ENCODE measurements at places on chromosomes 7 and 10.

DNA sequence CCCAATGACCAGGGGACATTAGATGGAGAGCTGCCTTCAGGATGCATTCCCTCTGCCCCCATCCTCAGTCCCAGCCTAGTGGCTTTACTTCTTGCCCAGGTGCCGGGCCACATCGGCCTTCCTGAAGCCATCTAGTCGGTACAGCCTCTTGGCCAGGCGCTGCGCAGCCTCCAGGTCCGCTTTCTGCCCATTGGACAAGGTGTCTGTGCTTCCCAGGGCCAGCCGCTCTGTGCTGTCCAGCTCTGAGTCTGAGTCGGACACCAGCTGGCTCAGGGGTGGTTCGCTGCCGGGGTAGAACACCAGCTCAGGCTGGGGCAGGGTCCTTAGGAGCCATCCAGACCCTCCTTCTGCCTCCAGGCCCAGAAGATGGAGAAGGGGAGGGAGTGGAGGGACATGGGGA, 6.3 kb downstream of the PSD start:
- no peak overlapping the region for H3K27ac ChIP-seq
- H3K4me3 ChIP-seq, result no peak overlapping the region
- peaks cover 16% of the 10 kb centered on the region for H3K27me3 ChIP-seq
- no peak for DNase-seq

DNA sequence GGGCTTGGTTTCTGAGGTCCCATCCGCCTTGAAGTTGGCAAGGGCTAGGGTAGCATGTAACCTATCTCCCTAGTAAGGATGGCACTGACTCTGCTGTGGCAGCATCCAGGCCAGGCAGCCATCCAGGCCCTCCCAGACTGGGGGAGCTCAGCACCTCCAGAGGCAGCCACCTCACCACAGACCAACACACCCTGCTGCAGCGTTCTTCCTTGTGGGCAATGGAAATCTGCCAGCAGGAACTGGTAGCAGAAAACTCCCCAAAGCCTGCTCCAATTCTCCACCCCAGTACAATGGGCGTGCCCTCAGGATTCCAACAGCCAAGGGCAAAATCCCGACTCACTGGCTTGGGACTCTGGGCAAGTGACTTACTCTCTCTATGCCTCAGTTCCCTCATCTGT, 27.5 kb downstream of the DLG5 start:
- H3K27ac ChIP-seq, result no peak overlapping the region
- DNase-seq, result no peak
- peaks cover 6% of the 10 kb centered on the region for H3K4me1 ChIP-seq
- H3K4me3 ChIP-seq, result no peak overlapping the region
- H3K36me3 ChIP-seq, result no peaks in the 10 kb centered on the region
- H3K27me3 ChIP-seq, result no peaks in the 10 kb centered on the region

DNA sequence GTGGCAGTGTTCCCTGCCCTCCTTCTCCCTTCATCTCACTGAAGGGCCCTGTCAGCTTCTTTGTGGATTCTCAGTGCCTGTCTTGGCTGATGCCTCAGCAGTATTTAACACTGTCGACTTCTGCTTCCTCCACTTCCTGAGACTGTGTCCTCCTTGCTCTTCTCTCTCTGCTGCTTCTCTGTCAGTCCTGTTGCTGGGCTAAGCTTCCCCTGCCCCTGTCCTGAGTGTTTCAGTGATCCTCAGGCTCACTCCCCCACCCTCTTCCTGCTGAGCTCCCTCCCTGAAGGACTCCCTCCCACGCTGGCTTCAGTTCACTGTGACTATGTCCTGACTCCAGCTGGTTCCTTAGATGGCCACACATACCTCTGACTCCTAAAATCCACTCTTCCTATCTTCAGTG, 64.9 kb downstream of the CREM start:
- no peaks in the 10 kb centered on the region for H3K27me3 ChIP-seq
- H3K36me3 ChIP-seq, result no peaks in the 10 kb centered on the region
- H3K4me1 ChIP-seq, result no peaks in the 10 kb centered on the region

DNA sequence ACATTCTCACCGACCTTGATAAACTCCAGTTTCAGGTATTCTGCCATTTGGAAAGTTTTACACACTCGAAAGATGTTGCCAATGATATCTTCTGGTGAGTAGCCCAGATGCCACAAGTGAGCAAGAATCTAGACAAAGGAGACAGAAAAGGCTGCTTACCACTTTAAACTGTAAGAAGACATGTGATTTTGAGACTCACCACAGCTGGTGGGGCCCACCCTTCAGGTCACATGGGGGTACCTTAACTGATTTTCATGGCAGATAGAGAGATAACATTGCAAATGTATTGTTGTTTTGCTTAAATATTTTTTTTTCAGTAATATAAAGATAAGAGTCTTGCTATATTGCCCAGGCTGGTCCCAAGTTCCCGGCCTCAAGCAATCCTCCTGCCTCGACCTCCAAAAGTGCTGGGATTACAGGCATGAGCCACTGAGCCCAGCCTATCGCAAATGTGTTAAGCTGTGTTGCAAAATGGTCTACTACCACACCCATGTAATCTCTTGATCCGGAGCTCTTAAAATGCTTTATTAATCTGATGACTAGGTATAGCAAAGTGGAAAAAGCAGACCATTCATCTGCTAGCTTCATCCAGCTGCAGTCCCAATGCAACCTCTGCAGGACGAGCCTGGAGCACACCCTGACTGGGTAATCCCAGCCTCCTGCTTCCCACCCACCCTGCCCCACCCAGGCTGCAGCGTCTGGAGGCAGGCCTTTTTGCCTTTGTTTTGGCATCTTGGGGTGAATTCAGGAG, 18.5 kb downstream of the RFC2 start:
- DNase-seq, result no peak
- no peak overlapping the region for H3K27ac ChIP-seq
- H3K27me3 ChIP-seq, result no peaks in the 10 kb centered on the region
- H3K36me3 ChIP-seq, result peaks cover 61% of the 10 kb centered on the region

GRCh38 chr10:82680608-82681007, 805.6 kb downstream of the NRG3 start:
- DNase-seq, result no peak
- no peaks in the 10 kb centered on the region for H3K4me1 ChIP-seq
- no peaks in the 10 kb centered on the region for H3K36me3 ChIP-seq
- no peaks in the 10 kb centered on the region for H3K27me3 ChIP-seq

DNA sequence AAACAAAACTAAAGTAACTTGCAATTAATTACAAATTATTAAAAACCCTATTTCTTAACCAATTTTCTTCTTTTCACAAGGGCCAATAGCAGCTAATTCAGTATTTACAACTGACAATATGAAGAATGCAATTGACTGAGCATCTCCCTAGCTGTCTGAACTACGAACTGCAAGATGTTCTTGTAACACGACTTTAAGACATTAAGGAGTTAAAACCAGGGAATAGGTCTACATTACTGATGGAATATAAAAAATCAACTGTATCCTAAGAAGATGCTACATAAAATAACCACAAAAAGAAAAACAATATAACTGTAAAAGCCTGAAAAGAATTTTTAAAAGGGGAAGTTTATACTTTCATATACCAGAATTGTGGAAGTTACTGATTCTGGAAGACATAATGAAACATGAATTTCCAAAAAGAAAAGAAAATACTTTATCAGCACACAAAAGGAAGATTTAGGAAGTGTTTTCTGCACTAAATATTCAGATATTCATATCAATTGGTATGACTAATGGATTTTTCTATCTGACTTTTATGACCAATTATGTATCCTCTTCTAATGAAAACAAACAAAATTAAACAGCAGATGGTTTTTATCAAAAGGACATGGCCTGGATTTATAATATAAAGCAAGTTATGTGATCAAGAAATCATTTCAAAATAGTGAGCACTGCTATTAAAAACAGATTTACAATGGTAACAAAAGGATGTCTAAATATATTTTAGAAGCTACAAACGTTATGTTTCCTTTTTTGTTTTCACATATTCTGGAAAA, 1.6 kb downstream of the GPR22 start:
- no peak for DNase-seq
- no peak overlapping the region for H3K27ac ChIP-seq
- H3K4me1 ChIP-seq, result no peaks in the 10 kb centered on the region
- H3K4me3 ChIP-seq, result no peak overlapping the region
- no peaks in the 10 kb centered on the region for H3K36me3 ChIP-seq

GRCh38 chr7:96285579-96285978, 36.3 kb downstream of the SLC25A13 start:
- no peaks in the 10 kb centered on the region for H3K36me3 ChIP-seq
- H3K27ac ChIP-seq, result no peak overlapping the region
- no peaks in the 10 kb centered on the region for H3K27me3 ChIP-seq
- no peak for DNase-seq
- H3K4me1 ChIP-seq, result 0 out of 2 replicates have a peak, but pooled peaks cover 1% of the 10 kb centered on the region
- H3K4me3 ChIP-seq, result no peak overlapping the region

- DNase-seq, result no peak
- no peaks in the 10 kb centered on the region for H3K36me3 ChIP-seq
- H3K27ac ChIP-seq, result no peak overlapping the region
- H3K4me1 ChIP-seq, result no peaks in the 10 kb centered on the region
- H3K27me3 ChIP-seq, result no peaks in the 10 kb centered on the region
Measured at GRCh38 chr10:109126541-109126940, 796.8 kb downstream of the XPNPEP1 start.

DNA sequence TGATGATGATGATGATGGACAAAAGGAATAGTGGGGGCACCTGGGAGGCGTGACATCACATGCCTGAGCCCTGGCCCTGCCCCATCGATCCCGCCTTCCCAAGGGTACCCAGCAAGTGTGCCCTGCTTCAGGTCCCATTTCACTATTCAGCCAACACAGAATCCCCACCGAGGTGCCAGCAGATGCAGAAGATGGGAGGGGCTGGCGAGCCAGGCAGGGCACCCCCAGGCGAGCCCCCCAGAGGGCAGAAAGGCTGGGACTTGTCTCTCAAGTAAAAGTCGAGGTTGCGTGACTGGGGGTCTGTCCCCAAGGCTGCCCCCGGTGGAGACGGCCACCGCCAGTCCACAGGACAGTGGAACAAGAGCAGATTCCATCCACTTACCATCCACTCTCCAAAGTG, 57.5 kb downstream of the INSIG1 start:
- no peak overlapping the region for H3K4me3 ChIP-seq
- H3K4me1 ChIP-seq, result peaks cover 5% of the 10 kb centered on the region
- no peak for DNase-seq
- H3K27ac ChIP-seq, result no peak overlapping the region
- no peaks in the 10 kb centered on the region for H3K36me3 ChIP-seq
- H3K27me3 ChIP-seq, result no peaks in the 10 kb centered on the region

DNA sequence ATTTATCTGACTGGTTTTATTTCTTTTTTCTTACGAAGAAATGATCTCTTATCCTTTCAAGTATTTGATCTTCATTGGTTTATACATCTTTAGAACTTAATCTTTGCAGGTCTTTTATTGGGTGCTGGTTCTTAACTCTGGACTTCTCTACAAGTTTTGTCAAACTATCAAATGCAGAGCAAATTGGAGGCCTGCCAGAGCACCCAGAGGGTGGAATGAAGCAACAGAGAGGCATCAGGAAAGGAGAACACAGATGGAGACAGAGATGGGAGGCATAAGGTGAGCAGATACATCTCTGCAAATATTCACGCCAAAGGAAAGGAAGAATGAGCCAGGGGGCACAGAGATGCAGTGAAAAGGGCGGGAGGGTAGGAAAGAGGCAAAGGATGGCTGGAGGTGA, 130.3 kb downstream of the PKD1L1 start:
- no peak overlapping the region for H3K27ac ChIP-seq
- DNase-seq, result no peak
- H3K4me1 ChIP-seq, result no peaks in the 10 kb centered on the region
- no peaks in the 10 kb centered on the region for H3K27me3 ChIP-seq
- H3K36me3 ChIP-seq, result no peaks in the 10 kb centered on the region
- no peak overlapping the region for H3K4me3 ChIP-seq

DNA sequence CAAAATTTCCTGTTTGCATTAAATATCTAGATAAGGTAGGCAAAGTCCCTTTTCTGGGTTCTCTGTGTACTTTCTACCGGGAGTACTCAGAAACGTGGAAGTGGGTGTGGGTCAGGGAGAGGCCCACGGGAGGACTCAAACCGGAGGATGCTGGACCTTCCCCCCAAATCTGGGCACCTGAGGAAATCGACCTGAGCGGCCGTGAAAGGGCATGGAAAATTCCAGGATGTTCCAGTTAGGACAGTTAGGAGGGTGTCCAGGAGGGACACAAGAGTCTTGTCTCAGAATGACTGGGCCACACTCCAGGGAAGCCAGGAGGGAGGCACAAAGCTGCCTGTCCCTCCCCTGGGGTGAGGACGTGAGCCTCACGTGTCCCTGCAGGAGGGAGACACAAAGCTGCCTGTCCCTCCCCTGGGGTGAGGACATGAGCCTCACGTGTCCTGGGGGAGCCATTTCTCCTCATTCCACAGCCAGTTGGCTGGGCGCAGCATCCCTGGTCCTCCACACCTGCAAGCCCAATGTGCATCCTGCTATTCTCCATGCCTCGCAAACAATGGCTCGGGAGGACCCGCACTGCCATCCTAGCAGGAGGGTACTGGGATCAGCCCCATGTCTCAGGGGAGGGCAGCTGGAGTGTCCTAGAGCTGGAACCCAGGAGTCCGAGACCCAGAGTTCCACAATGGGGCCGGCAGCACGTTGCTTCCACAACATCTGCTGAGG, 190.5 kb upstream of the PPP2R2D start:
- no peak for DNase-seq
- H3K4me1 ChIP-seq, result no peaks in the 10 kb centered on the region
- H3K4me3 ChIP-seq, result no peak overlapping the region
- no peaks in the 10 kb centered on the region for H3K36me3 ChIP-seq
- H3K27me3 ChIP-seq, result no peaks in the 10 kb centered on the region
- no peak overlapping the region for H3K27ac ChIP-seq

DNA sequence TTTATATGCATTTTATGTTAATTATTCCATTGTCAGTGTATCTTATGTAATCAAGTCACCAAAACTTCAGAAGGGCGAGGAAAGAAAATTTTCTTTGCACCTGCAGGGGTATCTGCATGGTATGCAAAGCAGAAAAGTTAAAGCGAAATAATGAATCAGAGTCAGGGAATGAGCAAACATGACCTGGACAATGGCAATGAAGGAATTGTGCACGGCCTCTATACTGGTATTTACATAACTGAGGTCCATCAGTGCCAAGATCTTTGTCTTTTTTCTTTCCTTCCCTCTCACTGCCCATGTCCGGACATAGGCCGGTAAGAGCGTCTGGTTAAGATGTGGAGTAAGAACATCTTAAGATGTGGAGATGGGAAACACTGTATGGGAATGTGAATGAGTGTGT, 14.4 kb upstream of the AKR1C3 start:
- H3K4me1 ChIP-seq, result no peaks in the 10 kb centered on the region
- DNase-seq, result no peak
- H3K27ac ChIP-seq, result no peak overlapping the region
- H3K4me3 ChIP-seq, result no peak overlapping the region
- H3K27me3 ChIP-seq, result no peaks in the 10 kb centered on the region

Measured in iPS DF 6.9 (cell line).